ENCODE measurements at places on chromosomes 3 and 15.

DNA sequence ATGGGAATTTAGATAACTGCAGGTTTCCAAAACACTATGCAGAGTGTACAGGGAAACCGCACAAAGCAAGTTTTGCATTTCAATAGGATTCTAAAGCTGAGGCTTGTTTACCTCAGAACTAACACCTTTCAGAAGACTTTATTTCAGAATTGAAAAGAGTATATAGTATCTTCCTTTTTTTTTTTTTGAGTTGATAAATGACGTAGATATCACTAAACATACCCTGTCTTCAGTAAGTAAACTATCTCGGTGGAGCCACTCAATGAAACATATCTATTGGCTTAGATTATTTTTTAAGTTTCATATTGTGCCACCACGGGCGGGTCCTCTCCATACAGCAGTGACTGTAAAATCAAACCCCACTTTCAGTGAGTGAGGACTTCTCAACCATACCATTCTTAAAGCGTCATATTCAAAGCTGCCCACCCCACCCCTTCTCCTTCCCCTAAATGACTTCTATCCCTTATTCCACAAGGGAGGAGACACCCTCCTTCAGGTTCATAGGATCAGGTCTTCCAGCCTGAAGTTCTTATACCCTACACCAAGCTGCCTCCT is 2.0 kb upstream of the TBL1XR1 start:
- no peak for DNase-seq

GRCh38 chr3:63774781-63775180 is 44.3 kb upstream of the C3orf49 start:
- no peak for DNase-seq

GRCh38 chr15:68991723-68992122 is 22.8 kb upstream of the NOX5 start:
- DNase-seq: no peak

- DNase-seq: no peak
Observed at GRCh38 chr15:83215306-83215705, 7.7 kb upstream of the HDGFL3 start.

GRCh38 chr3:12707449-12707848 is 43.5 kb upstream of the RAF1 start:
- no peak for DNase-seq

DNA sequence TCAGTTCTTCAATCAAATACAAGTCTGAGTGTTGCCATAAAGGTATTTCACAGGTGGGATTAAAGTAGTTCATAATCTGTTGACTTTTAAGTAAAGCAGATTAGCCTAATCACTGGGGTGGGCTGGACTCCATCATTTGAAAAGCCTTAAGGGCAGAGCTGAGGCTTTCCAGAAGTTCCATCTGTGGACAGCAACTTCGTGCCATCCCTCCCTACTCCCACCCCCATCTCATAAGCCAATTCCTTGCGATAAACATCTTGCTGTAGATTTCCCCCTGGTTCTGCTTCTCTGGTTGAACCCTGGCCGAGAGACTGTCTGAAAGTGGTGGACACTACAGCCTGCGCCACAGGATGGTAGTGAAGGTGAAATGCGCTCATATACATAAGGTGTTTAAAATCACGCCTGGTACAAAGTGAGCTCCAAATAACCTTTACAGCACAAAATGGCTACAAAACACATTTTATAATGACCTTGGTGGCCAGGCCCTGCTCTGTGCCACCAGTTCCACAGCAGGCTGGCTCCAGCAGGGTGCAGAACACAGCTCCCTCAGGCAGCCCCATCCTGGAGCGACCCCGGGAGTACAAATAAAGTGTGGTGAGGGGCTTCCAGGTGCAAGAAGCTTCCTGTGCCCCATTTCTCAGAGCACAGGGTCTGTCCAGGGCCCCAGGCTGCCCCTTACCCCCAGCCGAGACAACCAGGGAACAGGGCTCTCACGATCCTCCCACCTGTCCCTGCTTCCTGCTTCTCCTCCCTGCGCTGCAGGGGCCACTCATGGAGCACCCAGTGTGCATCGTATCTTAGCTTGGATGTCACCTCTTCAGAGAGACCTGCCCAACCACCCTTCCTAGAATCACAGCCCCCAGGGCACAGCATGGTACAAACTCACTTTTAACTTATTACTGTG is 25.8 kb upstream of the GATA2 start:
- no peak for DNase-seq

GRCh38 chr15:80530737-80531365 is 126.7 kb downstream of the ARNT2 start:
- DNase-seq: no peak

GRCh38 chr3:46565607-46566039 is 479 bp downstream of the LRRC2 start:
- no peak for DNase-seq

DNA sequence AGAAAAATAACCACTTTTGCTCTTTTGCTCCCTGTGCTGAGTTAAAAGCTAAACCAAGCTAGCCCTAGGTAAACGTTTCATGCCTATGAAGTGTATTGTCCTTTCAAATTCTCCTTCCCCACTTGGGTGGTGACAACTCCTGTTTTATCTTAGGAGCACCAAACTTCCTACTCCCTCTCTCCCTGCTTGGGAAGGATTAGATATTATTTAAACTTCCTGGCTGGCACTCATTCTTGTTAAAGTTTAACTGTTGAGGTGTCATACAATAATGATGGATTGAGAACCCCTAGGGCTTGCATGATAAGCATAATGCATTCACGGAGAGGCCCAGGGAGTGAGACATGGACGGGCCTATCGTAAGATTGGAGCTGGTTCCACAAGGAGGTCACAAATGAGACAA is 29.5 kb downstream of the B4GALT4 start:
- DNase-seq: no peak

DNA sequence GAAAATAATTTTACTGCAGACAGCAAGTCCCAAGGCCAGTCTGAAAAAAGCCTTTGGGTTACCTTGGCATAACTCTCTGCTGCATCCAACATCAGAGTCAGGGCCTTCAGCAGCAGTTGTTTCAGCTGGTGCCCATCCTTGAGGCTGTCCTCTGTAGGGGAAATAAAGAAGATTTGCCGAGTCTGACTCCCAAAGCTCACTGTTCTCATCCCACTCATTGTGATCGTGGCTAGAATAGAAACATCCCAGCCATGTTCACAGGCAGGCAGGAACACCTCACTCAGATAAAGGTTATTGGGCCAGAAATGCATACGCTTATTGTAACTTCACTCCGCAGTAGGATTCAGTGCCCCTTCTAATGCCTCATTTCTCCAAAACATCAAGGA is 29.2 kb downstream of the EIF3J start:
- DNase-seq: no peak

- no peak for DNase-seq
Observed at GRCh38 chr15:83062768-83063180, 4.3 kb downstream of the BTBD1 start.

DNA sequence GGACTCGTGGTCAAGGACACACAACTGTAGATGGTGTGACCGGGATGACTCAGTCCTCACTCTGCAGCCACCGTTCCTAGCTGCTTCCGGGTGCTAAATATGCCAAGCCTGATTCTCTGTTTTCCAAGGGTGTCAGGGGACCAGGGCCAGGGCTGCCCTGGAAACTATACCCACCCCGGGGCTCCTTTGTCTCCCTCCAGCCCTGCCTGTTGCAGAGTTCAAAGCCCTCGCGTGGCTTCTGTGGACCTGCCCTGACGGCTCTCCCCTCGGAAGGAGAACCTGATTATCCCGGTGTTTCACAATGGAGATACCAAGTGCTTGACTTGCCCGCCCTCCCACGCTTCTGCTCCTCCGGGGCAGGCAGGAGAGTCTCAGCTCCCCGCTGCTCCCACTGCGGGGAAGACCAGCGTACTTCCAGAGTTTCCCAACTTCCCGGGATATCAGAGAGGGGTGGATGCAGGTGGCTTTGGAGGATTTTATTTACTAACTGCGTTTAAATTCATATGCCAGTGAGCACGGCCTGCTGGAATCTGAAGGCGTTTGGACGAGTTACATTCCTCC is 125.0 kb downstream of the ASB7 start:
- no peak for DNase-seq

DNA sequence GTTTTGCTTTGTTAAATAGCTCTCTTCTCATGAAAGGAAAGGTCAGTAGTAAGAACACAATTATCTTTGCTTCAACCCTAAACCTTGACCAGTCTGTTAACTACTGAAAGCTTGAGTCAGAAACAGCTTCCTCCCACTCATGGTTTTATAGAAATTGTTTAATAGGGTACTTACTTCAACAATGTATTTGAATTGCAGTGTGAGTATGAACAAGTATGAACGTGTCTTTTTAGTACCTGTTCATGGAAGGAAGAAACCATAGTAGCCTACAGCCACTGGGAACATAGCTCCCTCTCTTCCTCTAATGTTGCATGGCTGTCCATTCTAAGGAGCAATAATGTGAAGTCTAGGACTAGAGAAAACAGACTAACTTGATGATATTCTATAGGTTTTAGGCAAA is 311.0 kb downstream of the MCTP2 start:
- no peak for DNase-seq

DNA sequence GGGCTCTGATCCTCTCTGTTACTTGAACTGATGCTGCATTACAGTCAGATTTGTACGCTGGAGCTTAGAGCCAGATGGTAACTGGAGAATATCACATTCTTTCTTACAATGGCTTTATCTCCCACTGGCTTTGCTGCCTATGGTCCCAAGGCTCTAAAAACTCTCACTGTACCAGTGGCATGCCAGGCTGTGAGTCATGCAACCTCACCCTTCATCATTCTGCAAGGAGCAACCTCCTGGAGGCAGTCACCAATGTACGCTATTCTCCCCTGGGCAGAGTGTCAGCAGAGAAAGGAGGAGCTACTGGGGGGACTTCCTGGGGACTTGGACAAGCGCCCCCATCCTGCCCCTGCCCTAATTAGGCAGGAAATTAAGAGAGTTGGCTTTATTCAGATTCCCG is 97.9 kb upstream of the EIF1B start:
- no peak for DNase-seq

DNA sequence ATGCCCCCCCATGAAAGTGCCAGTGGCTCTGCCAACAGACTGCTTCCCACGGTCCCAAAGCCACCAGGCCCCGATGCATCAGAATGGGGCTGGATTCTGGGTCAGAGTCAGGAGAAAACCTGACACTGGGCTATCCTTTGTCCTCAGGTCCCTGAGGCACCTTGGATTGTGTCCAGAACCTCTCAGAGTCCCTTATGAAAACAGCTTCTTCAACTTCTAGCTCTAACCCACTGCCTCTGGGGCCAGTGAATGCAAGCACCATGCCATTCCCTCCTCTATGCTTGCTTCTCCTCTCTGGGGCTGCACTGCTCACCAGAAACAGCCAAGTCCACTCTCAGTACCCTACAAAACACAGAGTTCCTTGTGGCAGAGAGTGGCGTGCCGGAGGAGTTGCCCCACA is 9.9 kb downstream of the CRABP1 start:
- no peak for DNase-seq

GRCh38 chr3:105316331-105316730 is 50.4 kb upstream of the ALCAM start:
- no peak for DNase-seq

GRCh38 chr3:144129536-144130214 is 158.1 kb downstream of the DIPK2A start:
- no peak for DNase-seq

- DNase-seq: no peak
Observed at GRCh38 chr15:70530503-70530902, 232.9 kb downstream of the UACA start.

- DNase-seq: no peak
Observed at GRCh38 chr3:48084929-48085328, 68.7 kb upstream of the MAP4 start.

GRCh38 chr15:74906067-74906449 is 593 bp downstream of the FAM219B start:
- DNase-seq: no peak

GRCh38 chr3:59334585-59334984 is 284.8 kb upstream of the CFAP20DC start:
- DNase-seq: no peak

GRCh38 chr3:148173851-148174250 is 523.9 kb upstream of the AGTR1 start:
- DNase-seq: no peak

GRCh38 chr15:64010719-64011118 is 35.6 kb downstream of the DAPK2 start:
- peak; percentile 72 for DNase-seq

DNA sequence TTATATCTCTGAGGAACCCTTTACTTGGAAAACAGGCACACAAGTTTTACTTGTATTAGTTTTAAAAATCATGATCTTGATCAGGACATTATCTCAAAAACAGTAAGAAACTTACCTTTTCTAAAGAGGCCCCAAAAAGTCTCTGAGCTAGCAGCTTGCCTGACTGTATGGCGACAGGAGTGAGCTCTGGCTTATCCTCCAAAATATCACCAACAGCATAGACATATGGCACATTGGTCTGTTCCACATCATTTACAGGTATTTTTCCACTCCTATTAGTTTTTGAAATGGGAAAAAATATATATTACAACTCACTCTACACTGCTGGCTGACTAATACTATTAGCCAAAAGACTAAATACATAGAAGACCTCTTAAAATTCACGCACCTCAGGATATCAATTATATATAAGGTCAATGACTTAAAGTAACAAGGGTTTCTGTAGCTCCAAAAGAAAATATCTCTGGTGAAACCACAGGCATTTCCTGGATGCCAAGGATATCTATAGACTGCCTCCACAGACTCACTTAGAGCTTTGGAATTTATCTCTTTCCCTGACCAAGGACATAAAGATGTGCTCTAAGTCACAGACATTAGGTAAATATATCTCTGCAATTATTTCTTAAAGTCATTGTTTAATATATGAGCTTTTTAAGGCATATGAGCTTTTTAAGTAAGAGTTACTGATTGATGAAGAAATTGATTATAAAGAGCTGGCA is 33.1 kb downstream of the TXNRD3 start:
- no peak for DNase-seq

DNA sequence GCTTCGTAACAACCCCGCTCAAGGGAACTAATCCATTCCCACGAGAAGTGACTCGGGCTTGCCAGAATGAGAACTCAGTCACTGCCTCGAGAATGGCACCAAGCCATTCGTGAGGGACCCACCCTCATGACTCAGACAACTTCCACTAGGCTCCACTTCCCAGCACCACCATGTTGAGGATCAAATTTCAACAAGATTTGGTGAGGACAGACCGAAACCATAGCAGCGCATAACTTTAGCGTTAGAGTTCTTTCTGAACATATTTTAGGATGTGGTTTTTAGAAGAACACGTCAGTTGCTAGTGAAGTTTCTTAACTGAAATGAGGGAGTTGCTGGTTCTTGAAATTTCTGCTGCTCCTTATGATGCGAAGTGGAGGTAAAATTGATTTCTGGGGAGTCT is 13.5 kb downstream of the PTPRG start:
- DNase-seq: no peak

GRCh38 chr15:69536726-69537512 is 84.3 kb downstream of the RPLP1 start:
- DNase-seq: no peak

DNA sequence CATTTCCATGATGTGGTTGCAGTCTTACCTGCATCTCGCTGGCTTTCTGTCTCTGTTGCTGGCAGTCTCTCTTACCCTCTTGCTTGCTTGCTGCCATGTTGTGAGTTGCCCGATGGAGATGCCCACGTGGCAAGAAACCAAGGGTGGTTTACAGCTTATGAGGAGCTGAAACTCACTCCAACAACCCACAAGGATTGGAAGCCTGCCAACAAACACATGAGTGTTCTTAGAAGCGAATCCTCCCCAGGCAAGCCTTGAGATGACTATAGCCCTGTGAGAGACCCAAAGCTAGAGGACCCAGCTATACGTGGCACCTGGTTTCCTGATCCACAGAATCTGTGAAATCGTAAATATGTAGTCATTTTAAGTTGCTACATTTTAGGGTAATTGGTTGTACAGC is 490.9 kb upstream of the ADAMTS9 start:
- DNase-seq: no peak

All from stimulated activated CD4-positive, alpha-beta T cell treated with anti-CD3 and anti-CD28 coated beads, Interleukin-1b, Interleukin-23, amount 100 ng/mL, for 1 hour (primary cell).